ENCODE measurements at places on chromosomes 1 and 21.

DNA sequence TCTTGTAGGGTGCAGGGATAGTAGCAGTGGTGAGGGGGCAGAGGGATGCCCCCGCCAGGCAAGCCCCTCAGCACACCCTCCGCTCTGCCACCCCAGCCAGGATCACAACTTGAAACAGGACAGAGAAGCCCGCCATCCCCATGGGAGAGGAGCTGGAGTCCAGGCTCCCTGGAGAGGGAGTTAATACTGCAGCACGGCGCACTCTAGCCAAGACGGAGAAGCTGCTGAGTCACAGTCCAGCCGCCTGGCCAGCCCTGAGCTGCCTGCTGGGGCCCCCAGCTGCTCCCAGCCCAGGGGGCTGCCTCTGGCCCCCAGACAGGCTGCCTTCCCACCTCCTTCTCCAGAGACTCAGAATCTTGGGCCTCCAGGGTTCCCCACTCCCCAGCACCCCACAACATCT lies 87.2 kb downstream of the SYT2 start:
- DNase-seq: no peak

DNA sequence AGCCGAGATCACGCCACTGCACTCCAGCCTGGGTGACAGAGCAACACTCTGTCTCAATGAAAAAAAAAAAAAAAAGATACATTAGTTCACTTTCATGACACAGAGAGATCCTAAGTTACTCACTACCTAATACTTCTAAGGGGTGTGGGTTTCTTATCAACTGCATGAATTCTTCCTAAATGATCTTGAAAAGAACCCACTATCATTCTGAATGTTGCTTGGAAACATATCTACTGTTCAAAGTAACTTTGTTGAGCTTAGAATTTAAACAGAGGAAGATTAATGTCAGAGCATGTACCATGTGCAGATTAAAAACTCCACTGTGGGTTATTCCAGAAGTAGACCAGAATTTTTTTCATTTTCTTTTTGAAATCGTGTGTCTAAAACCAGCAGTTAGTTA lies 241.5 kb downstream of the LTN1 start:
- DNase-seq: no peak

GRCh38 chr1:215330426-215330825 lies 236.7 kb upstream of the KCTD3 start:
- DNase-seq: no peak

DNA sequence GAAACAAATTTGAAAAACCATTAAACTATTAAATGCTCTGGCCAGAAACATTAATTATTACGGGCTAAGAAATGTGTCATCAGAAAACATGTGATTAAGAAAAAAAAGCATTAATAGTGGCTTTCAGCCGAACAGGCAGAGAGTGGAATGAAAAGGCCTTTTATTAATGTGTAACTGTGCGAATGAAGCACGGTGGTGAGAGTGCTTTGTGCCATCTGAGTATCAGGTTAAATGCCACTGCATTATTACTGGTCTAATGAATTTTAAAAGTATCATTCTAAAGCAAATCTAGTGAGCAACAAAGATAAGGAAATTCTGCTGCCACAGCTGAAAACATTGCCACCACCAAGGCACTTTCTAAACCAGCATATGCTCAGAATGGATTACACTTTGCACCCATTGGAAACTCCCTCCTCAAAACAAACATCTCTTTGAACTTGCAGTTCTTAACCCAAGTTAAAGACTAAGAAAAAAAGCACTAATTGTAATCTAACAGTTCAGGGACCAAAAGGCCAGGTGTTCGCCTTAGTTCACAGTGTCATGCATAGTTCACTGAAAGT lies 30.0 kb upstream of the SSX2IP start:
- DNase-seq: no peak

DNA sequence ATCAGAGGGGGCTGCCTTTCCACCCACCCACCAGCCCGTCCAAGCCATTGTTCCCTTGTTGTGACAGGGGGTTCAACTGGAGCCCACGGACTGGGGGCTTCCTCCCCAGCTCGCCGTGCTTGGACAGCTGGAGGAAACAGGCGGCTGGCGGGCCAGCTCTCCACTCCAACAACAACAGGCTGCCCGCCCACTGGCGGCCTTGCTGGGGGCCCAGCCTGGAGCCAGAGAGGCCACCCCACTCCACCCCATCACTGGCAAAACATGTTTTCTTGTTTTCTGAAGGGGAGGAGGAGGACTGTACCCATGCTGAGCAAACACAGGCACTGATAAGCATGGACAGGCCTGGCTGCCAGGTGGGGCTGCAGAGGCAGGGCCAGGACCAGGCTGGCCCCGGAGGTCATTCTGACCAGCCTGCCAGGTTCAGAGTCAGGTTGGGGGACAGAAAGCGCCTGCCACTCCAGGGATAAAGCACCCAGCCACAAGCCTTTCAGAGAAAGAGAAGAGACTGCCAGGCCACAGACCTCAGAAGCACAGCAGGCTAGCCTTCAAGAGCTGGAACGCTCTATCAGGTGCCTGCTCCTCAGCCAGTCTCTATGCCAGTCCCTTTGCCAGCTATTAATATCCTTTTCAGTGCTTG lies 32.8 kb downstream of the GJA4 start:
- no peak for DNase-seq

DNA sequence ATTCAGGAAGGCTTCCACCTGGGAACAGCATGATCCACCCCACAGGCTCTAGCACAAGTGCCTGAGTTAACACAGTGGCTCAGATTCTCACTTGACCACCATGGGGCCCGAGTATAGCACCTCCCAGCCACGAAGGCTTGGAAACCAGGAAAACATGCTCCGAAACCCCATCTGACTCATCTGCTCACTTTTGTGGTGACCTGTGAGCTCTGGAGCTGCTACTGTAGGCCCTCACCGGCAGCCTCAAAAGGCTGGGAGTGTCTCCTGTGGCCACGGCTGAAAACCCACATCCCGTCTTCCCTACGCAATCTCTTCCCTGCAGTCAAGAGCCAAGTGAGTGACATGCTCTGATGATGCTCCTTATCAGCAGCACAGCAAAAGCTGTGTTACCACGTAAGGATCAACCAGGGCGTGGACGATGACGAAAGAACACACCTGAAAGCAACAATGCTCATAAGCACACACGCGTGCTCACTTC lies 81.4 kb downstream of the TGFBR3 start:
- DNase-seq: no peak

- DNase-seq: no peak
Observed at GRCh38 chr1:205676597-205676996, 3.7 kb downstream of the SLC45A3 start.

- DNase-seq: no peak
Observed at GRCh38 chr1:19980314-19980713, 896 bp upstream of the PLA2G2A start.

DNA sequence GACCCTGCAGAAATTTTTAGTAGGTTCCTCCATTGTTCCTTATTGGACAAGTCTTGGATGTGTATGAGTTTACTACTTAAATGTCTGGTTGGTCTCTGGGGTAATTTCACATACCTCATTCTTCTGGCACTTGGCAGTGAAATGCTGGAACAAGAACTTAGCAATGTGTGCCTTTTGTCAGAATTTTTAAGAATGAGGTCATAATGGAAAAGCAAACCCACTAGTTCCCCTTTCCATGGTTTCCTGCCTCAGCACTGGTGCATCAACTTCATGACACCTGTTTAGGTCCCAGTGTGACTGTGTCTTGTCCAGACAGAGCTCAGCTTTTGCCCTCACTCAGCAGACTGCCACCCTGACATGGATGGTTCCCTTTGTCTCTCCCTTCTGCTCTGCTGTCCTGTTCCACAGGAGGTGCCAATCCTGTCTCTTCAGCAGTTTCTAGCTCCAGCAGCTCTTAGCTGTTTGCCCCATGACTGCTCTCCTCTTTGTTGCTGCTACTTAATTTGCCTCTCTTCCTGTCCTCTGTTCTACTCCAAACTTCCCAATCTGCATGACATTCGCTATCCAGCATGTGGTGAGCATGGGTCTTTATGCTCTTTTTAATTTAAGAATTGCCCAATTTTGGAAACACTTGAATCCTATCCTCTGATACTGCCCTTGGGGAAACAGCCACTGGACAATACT lies 135.6 kb downstream of the CYYR1 start:
- no peak for DNase-seq

- DNase-seq: peak; percentile 92
Observed at GRCh38 chr1:109821221-109821669, 57.5 kb upstream of the EPS8L3 start.

- DNase-seq: no peak
Observed at GRCh38 chr1:6888268-6888667, 103.0 kb downstream of the CAMTA1 start.

GRCh38 chr1:11929849-11930248 lies 3.6 kb upstream of the KIAA2013 start:
- DNase-seq: peak; percentile 47

DNA sequence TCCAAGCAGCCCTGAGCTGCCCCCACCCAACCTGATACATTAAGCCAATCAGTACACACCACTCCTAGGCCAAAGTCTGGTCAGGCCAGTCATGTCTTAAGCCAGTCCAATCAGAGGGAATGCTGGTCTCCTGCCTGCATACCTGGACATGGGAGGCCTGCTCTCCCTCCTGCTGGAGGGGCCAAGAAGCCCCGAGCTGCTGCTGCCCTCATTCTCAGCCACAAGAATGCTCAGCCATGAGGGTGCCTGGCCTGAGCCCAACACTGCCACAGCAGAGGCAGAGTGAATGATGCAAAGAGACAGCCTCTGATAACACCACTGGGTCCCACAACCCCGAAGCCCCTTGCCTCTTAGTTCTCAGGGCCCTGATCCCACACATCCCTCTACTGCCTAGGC lies 23.0 kb downstream of the CHD5 start:
- DNase-seq: no peak

- no peak for DNase-seq
Observed at GRCh38 chr21:26164311-26164710, 6.3 kb downstream of the APP start.

All from HS-27A (cell line).